Uterus (tissue), 4 donors: ENCODE measurements at places on chromosomes 12 and 14.
A peak's percentile ranks its signal among the peaks of the same experiment; 100 is the strongest.

DNA sequence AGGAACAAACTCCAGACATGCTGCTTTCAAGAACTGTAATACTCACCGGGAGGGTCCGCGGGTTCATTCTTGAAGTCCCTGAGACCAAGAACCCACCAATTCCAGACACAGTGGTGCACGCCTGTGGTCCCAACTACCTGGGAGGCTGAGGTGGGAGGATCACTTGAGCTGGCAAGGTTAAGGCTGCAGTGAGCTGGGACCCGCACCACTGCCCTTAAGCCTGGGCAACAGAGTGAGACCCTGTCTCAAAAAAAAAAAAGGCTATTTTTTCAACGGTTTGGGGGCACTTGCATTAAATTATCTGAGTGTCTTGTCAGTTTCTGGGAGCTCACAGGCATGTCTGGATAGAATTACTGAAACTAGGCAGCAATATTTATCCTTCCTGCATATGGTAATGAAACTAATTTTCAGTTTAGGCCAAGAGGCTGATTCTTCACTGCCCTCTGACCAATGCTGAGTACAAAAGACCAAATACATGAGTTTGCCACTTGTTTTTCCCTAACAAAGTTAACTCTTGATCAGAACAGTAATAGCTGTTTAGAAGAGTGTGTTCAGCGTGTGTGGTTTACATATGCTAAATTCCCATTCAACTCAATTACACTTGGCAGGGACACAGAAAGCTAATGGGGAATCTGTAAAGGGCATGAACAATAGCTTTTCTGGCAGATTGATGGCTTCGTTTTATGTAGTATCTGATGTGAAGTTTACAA is 65.8 kb upstream of the RASSF3 start:
- no peak for DNase-seq

DNA sequence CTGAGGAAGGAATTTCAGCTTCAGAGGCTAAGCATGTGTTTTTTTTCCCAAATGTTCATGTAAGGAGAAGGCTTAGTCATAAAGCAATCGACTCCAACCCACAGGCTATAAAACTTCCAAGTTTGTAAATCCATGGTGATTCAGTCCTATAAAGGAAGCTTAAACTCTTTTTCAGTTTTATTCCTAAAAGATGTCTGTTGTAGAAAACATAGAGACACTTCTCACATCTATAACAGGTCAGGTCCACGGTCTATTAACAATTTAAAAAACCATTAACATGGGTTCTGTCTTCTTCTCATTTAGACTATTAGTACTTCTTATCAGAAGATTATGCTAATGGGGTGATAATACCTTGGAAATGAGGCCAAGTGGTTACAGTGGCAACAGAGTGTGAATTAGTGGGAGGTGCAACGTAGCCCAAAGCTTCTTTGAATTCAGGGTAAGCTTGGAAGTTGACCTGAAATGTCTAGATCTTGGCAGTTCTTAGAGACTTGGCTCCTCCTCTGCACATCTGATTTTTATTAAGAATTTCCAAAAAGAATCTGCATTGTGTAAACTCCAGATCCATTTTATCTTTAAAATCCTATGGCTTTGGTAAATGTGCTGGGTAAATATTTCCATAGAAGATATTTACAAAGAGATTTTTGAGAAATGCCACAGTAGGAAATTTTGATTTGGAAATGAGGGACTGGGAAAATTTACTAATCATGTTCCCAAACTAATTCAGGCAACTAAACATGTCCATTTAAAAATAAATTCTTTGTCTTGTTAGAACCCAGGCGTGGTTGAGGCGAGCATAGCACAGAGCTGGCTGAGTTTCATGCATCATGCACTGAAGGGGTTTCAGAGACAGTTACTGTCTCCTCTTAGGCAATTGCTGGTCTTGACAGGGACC is 86.4 kb downstream of the EML1 start:
- DNase-seq, result peak; percentile 49

DNA sequence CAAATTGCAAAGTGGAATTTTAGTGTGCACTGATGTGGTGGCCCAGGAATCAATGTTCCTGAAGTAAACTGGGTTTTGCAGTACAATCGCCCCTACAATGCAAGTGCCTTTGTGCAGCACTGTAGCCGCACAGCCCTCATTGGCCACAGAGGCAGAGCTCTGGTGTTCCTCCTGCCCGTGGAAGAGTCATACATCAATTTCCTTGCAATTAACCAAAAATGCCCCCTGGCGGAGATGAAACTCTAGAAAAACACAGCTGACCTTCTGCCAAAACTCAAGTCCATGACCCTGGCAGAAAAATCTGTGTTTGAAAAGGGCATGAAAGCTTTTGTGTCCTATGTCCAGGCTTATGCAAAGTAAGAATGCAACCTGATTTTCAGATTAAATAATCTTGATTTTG is 117.9 kb upstream of the PRB2 start:
- no peak for DNase-seq

- no peak for DNase-seq
These were observed 97.4 kb downstream of the RAD51B start for GRCh38 chr14:67917006-67917405.

DNA sequence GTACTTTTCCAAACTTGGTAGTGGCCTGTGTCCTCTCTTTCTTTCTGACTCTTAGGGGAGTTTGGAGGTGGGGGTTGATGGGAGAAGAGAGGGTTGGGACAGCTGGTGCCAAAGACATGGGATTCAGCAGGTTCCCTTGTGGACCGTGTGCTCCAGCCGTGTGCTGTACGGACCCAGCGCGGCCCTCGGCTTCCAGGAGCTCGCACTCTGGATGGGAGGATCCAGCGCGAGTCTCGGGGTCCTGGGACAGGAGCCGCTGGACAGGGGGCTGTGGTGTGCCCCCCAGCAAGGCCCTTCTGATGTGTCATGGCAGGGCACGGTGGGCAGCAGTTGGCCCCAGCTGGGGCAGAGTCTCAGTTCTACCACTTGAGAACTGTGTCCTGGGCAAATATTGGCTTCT is 45.0 kb upstream of the TSPAN9 start:
- DNase-seq, result no peak

- no peak for DNase-seq
These were observed 59.9 kb downstream of the DDHD1 start for GRCh38 chr14:53093206-53093605.

- DNase-seq, result no peak
These were observed 432.6 kb downstream of the LRIG3 start for GRCh38 chr12:58487678-58488161.

DNA sequence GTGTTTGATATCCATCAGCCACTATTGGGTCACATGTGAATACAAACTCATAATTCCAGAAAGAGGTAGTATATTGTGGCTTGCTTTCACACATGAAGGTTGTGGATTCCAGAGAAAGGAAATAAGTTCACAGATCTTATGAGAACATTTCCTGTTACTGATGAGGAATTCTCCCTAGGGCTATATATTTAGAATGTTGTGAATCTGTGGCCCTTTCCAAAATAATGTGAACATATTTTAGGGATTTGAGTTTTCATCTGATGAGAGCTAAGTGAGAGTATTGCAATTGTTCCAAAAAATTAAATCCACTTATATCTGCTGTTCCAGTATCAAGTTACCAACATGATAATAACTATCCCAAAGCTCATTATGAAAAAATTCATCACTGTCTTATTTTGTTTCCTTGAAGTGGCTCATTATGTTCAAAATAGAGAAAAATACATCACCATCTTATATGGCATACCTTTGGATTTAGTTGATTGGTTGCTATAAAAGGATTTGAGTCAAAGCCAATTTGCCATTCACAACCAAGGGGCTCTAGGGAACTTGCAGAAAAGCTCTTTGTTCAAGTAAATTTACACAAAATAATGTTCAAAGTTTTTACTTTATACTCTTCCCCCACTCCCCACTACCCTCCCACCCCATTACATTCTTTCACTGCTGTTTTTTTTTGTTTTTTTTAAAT is 76.3 kb downstream of the MYRFL start:
- DNase-seq, result no peak

GRCh38 chr14:73722581-73722980 is 8.4 kb upstream of the PNMA1 start:
- DNase-seq, result no peak

DNA sequence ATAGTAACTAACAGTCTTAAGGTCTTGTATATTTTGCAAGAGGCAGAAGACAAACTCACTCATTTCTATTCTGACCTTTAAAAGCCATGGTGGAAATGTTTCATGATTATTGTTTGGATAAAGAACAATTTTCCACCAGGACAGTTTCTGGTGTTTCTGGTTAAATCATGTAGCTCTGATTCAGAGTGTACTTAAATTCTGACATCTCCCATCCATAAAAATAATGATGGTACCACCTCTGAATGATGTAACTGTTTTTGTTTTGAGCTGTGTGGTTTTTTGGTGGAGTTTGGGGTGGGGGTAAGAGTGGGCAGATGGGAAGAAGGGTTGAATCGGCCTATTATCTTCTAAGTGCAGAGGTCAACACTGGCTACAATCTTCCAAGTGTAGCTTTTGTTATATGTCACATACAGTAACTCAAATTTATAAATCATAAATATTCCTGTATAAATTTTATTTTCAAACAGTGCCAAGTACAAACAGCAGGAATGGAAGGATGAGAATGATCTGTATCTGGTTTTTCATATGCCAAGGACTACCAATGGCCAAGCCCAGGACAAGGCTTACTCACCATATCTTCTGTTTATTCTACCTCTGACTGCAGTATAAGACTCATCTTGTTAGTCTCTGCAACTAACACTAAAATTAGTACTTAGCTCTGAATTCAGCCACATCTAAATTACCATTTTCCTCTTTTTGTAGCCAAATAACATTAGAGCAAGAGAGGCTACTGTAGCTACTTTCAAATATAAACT is 108.7 kb downstream of the BCAT1 start:
- DNase-seq, result no peak

GRCh38 chr12:15852383-15852782 is 29.8 kb upstream of the STRAP start:
- DNase-seq, result no peak

- DNase-seq, result no peak
These were observed 13.0 kb downstream of the ATG14 start for GRCh38 chr14:55398679-55399078.

DNA sequence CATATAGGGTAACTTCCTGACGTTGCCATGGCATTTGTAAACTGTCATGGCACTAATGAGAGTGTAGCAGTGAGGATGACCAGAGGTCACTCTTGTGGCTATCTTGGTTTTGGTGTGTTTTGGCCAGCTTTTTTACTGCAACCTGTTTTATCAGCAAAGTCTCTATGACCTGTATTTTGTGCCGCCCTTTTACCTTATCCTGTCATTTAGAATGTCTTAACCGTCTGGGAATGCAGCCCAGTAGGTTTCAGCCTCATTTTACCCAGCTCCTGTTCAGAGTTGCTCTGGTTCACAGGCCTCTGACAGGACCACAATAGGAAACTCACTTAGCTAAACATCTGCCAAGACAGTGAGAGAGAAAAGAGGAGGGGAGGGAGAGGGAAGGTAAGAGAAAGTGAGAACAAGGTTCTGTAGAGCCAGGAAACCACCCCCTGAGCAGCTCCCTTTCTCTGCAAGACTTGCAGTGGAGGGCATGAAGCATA is 64.8 kb upstream of the PLEKHG3 start:
- no peak for DNase-seq

GRCh38 chr12:50979369-50980052 is 27.2 kb downstream of the HIGD1C start:
- no peak for DNase-seq

DNA sequence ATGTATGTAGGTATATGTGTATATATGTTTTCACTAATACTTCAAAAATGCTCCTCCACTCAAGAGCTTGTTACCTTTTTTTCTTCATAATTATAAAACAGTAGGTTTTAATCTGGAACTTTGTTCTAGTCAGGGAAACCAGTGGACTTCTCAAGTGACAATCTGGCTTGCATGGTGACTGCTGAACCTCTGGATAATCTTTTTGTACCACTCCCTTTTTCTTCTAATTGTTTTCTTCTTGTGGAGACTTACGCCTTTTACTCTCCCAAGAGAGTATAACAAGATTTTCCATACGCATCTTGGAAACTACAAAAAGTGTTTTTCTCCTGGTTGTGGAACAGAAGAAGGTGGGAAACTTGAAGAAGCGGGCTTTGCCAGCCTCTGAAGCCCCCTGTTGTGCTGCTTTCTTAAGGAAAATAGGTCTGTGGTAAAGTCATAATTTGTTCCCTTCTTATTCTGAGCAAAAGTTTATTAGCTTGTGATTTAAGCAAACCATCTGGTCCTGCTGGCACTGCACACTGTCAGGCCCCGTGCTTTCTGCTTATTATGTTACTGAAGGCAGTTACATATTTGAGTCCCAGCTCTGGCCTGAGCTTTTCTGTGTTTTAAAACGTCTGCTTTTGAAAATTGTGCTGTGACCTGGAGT is 291.8 kb downstream of the ERC1 start:
- peak; percentile 81 for DNase-seq

DNA sequence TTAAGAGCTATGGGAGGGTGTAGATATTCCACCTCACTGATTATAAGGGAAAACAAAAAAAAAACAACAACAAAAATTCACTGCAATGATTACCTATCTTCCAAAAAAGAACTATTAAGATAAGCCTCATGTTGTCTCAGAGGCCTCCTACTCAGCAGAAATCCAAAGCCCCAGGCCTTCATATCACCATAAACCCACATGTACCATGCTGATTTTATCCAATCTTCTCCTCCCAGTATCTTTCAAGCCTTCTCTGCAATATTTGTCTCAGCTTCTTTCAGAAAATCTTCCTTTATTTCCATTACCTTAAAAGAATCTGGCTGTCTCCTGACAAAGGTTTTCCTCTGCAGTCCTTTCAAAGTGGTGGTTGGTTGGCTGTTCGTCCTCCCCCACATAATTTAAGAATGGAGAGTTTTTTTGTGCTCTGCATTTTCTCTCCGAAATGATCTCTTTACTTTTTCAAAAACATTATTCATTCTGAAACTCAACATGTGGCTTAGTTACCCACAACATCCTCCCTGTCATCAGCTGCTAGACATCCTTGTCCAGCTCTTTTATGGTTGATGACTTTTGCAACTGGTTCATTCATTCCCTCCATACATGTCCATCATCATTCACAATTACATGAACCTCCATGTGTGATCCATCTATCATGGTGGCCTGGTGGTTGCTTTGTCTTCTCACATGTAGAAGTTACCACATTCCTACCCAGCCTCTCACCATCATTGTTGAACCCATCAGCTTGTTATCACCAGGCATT is 2.9 kb upstream of the EPYC start:
- DNase-seq, result no peak

DNA sequence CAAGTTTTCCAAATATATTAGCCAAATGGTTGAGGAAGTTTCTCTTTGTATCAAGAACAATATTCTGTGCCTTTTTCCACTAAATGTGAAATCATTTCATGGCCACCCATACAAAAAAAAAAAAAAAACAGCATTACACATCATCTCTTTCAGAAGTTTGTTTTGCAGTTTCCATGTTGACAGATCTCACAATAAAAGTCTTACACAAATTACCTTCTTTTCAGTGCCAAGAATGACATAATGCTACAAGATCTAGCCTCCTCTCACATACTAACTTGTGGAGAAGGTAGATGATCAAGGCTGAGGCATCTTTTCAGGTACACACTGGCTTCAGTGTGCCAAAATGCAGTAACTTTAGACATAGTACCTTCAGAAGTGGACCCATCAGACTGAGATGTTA is 35.3 kb downstream of the PRKD1 start:
- DNase-seq, result no peak

GRCh38 chr12:19847294-19848059 is 408.2 kb downstream of the AEBP2 start:
- peak; percentile 47 for DNase-seq

GRCh38 chr12:34163443-34163842 is 141.1 kb downstream of the ALG10 start:
- no peak for DNase-seq

GRCh38 chr12:121133838-121134237 is 1.2 kb downstream of the P2RX7 start:
- DNase-seq, result no peak

GRCh38 chr12:112018571-112019237 is 5.5 kb downstream of the ERP29 start:
- DNase-seq, result no peak
